Stimulated activated CD4-positive, alpha-beta T cell treated with anti-CD3 and anti-CD28 coated beads, Interleukin-15, amount 100 ng/mL, for 1 hour (primary cell): ENCODE measurements at places on chromosomes 16 and 17.

DNA sequence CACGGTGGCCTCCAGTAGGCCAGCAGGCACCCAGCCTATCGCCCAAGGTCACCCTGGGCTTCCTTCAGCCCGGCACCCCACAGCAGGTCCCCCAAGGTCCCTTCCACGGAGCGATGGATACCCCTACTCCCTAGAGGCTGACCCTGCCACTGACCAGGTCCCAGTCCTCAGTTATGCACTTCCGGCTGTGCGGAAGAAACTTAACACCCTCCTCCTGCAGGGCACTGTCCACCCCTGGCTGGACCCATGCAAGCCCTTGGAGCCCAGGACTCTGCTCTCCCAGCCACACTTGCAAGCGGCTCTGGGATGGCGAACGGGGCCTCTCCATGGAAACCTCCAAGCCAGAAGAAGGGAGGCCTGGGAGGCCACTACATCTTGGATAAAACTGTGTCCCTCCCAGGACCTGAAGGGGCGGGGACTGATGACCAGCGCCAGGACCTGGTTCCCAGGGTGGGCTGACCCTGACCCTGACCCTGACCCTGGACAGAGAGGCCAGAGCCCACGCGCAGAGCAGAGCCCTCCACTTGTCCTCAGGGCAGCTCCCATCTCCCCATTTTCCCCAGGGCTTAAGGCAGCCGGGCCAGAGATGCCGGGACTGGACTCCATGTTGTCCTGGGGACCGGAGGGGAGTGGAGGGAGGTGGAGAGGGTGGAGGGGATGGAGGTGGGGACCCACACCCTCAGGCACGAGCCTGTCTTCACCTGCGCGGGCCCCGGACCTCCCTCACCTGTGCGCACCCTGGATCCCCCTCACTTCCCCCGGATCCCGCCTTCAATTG lies 734 bp downstream of the CEP131 start:
- DNase-seq: no peak

- no peak for DNase-seq
These were observed 31.4 kb downstream of the SMG6 start for GRCh38 chr17:2271985-2272702.

DNA sequence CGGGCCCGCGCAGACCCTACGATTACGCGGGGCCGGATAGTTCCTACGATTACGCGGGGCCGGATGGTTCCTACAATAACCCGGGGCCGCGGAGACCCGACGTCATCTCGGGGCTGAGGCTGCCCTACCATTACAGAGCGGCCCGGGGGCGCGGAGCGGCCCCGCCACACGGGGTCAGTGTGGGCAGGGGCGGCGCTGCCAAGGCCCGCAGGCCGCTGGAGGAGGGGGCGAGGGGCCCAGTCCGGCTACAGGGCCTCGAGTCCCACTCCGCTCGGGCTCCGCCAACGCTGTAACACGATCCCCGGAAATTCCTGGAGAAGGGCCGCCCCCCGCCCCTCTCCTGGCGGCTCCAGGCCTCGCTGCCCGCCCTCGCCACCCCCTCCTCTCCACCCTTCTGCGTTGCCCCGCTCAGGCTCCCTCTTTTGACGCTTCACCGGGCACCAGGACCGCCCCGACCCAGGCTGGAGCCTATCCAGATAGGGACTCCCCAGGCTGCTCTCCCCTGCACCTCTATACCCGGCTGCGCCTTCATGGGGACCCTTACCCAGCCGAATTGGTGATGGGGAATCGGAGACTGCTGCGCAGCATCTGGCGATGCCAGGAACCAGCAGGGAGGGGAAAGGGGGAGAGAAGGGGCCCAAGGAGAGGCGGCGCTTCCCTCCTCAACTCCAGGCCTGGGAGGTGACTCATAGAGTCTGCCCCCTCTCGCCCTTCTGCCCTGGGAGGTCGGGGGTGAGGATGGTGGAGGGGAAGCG lies at the start of gene RAB34:
TSS of gene RAB34 (minus strand) at position 291 of the 755 bp plus-strand sequence. CDS start 602 bp downstream, outside the sequence.
- DNase-seq: no peak

GRCh38 chr17:7927596-7927995 lies 2.1 kb downstream of the KCNAB3 start:
- DNase-seq: no peak

DNA sequence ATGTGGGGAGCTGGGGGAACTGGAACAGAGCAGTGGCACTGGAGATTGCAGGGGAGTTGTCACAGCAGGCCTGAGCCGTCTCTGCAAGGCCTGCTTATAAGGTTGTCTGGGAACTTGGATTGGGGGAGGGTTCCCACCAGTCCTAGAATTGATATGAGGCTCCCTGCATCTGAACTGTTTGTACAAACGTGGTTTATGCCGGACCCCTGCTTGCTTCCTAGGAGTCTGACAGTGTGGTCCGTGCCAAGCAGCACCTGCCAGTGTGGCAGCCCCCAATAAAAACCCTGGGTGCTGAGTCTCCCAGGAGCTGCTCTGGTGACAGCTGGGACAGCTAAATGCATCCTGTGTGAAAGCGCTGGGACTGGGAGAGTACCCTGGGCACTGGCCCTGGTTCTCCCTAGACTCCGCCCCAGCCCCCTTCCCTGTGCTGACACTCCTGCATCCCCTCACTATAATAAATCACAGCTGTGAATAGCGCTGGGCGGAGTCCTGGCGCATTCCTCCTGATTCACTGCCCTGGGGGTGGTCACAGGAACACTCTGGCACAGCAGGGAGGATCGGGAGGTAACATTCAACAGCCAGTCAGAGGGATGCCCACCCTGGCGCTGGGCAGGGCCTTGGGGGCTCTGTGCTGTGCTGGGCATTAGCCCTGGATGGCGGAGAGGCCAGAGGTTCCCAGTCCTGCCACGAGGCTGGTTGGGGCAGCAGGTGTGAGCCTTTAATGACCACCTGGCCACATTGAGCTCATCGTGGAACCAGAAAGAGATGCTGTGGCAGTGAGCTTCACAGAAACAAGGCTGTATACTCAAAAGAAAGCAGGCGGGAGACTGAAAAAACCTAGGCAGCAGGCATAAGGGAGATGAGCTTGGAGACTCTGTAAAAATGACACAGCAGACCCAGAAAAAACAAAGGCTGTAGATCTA lies 45.6 kb downstream of the RMI2 start:
- no peak for DNase-seq

DNA sequence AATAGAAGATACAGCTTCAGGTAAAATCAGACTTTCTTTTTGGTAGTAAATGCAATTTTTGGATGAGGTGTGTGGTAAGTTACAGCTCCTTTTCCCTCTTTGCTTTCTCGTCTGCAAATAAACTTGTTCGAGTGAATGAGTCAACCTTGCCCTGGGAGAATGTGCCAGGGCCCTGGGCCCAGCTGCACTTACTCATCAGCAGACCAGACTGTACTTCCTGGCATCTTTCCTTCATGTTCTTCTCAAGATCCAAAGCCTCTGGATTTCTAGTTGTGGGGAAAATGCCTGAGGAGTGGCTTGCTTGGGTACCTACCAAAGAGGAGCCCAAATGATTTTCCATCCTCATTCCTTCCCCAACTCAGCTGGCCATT lies 5.4 kb upstream of the G6PC1 start:
- DNase-seq: no peak

- no peak for DNase-seq
These were observed 610 bp downstream of the RFNG start for GRCh38 chr17:82050761-82051641.

DNA sequence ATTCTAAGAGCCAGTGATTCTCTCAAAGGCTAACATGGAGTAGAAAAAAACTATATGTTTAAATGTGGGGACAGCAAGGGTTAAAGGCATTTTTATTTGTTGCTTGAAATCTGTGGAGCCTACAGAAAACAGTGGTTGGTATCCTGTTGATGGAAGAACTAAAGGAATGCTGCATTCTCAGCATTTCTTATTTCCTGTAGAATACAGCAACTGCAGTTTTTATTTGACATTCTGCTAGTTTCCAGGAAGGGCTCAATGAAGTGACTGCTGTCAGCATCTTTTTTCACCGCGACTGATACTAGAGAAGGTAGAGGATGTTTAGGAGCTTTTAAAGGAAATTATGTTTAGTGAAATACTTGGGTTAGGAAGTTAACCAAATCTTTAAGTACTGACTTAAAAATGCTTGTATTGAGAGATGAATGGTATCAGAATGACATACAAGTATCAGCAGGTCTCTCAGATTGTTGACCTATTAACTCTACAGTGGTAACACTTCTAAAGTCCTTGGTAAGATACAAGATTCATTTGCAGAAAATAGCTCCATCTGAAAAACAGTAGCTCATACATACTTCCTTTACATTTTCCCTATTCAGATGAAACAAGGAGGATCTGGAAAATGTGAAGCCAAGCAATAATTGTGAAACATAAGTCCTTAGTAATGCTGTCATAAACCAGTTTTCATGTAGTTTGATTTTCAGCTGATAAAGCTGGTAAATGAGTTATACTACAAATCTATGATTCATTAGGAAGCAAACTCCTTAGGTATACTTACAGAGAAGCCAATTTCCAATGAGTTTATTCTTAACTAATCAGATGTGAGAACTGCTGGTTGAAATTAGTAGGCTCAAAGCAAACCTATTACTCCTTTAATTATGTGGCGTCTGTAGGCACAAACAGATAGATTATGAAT lies 15.2 kb downstream of the CLTC start:
- DNase-seq: no peak

- DNase-seq: no peak
These were observed 93.6 kb downstream of the USP22 start for GRCh38 chr17:20948984-20949777.

GRCh38 chr17:70086516-70086915 lies 11.5 kb downstream of the KCNJ16 start:
- no peak for DNase-seq

DNA sequence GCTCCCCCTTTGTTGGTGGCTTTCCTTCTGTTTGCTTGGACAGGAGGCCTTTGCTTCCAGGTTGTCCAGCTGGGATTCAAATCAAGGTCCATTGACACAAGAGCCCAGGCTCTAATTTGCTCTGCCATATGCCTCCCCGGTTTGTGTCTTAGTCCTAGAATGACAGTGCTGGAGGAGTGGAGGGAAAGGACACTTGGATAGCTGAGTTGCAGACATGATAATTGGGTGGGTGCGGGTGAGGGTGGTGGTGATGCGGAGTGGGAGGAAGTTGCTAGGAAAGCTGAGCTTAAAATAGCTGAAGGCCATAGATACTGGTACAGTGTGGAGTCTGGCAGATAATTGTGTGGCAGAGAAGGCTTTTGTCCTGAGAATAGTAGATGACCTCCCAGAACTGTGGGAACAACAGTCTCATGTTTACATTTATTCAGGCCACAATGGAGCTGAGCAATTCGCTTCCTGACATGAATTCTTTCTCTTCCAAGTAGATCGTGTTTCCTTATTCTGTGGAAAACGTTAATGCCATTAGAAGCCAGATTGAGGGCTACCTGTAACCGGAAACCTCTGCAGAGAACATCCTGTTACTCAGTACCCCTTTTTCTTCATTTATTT lies 23.8 kb downstream of the SEC14L1 start:
- no peak for DNase-seq

GRCh38 chr16:78034530-78034929 lies 12.2 kb downstream of the CLEC3A start:
- no peak for DNase-seq

DNA sequence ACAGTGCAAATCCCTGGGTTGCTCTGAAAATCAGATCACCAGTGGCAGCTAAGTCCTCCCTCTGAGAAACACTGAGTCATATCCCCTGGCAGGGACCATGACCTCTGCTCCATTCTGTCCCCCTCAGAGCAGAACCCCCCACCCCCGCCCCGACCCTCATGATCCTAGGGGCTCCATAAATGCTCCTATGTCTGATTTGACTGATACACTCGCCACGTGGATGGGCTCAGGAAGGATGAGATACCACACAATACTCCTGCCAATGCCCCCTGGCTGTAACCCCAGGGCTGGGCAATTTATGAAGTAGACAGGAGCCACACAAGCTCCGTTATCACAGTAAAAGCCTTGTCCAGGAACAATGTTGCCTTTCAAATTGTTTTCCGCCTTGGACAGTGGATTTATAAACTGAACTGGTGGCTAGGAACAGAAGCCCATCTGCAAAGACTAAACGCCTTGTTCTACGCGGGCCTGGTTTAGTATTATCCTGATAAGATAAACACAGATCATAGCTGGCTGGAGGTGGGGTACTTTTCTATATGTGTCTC lies 394.8 kb downstream of the SLC39A11 start:
- no peak for DNase-seq

GRCh38 chr17:33071656-33072055 lies 80.0 kb downstream of the SPACA3 start:
- DNase-seq: no peak

DNA sequence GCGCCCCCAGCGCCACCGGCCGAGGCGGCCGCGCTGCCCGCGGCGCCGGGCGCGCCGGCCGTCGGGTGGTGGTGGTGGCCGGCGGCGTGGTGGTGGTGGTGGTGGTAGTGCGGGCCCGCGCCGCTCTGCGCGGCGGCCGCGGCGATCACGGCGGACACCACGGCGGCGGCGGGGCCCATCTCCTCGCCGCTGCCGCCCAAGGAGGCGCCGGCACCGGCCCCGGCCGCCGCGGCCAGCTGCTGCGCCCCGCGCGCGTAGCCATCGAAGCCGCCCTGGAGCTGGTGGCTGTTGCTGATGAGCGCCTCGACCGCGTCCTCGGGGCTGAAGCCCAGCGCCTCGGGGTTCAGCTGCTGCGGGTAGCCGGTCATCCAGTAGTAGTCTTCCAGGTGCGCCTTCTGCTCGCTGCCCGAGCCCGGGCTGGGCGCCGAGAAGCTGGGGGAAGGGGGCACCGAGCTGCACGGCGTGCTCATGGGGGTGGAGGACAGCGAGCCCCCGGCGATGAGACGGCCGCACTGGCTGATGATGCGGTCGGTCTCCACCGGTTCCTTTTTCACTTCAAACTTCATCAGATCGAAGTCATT lies 1.2 kb downstream of the MAF start:
- no peak for DNase-seq

DNA sequence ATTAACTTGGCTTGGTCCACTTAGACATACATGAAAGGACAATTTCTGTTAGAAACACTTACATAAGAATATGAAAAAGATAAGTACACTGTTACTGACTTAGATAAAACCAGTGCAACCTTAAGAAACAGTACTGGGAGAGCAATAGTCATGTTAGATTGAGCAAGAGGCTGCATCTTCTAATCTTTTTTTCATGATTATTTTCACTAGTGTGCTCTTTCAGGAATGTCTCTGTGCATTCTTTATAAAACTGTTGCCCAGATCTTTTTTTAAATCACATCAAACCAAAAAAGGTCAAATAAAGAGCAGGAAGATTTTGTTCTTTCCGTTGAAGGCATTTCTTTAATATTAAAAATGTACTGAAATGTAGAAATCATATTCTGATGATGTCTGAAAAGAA lies 100.7 kb upstream of the AXIN2 start:
- no peak for DNase-seq
